ENCODE measurements at places on chromosomes 6 and 20.

GRCh38 chr6:41777551-41778285 lies 2.0 kb downstream of the FRS3 start:
- DNase-seq: no peak

- DNase-seq: no peak
These were observed 185.0 kb downstream of the HS3ST5 start for GRCh38 chr6:114157848-114158247.

DNA sequence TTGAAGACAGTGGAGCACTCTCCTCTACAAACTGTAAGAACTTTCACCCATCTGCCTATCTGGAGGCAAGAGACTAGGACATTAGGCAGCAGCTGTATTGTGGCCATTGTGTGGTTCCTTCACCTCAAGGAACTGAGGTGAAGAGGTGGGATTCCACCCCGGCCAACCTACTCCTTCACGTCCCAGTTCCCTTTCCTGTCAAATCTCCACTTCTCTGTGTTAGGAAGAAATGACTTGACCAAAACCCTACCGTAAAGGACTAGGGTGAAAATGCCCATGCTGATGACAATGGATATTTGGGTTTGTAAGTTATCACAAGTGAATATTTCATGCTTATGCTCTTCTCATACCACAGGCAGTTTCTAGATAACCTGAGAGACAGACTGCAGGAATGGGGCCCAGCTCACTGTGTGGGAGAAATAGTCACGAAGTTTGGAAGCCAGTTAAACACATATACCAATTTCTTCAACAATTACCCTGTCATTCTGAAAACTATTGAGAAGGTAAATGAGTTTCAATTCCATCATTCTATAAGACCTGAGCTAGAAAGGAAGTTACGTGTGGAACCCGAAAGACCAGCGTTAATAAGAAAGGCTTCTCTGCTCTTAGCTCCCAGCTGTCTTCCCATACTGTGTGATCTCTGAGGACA lies 86.6 kb downstream of the ECT2L start:
- no peak for DNase-seq

- no peak for DNase-seq
These were observed 75.4 kb upstream of the PTPN1 start for GRCh38 chr20:50434653-50435396.

DNA sequence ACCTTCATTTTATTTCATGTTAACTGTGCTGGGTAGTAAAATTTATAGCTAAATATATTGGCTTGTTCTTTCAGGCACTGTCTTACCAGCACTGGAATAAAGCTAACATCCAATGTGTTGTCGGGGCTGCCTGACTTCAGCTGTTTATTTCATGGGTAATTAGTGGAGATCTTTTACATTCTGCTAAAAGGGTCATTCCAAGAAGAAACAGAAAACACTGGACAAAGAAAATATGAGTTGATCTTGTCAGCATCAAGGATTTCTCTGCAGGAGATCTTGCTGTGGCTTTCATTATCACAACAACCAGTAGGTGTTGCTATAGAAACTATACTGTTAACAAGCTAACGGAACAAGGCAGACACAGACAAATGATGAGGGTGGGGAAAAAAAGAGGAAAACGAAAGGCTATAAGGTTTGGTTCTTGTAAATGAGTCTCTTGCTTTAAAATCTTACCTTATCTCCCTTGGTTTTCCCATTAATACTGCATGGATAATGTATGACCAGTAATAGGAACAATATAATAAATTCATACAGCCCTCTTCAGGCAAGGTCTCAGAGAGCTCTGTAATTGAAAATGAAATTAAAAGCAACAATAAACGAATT lies 206.8 kb downstream of the SIM1 start:
- DNase-seq: no peak

DNA sequence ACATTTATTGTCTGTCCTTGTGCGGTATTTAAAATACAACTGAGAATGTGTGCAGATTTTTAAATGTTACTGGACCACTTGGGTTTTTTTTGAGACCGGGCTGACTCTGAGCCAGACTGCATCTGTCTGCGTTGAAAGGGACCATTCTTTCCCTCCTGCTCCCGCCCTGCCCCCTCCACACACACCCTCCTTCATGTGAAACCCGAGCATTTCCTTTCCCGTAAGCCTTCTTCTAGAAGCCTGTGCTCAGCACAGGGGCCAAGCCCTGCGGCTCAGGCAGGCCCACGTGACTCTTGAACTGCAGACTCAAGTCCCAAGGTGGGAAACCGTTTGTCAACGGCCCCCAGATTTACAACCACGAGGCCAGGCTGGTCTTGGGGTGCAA lies 82.7 kb upstream of the FOXC1 start:
- no peak for DNase-seq

DNA sequence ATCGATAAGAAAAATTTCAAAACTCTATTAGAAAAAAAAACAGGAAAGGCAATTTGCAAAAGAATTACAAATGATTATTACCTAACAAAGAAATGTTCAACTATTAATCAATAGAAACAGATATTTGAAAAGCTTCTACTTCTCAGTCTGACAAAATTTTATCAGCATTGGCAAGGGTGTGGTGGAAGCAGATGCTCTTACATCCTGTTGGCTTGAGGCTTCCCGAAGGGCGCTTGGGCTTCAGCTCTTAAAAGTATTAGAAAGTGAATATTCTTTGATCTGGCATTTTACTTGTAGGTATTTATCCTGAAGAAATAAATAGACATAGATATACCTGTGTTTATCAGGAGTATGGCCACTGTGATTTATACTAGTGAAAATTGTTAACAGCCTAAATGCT lies 38.7 kb downstream of the SLC35D3 start:
- DNase-seq: no peak

- no peak for DNase-seq
These were observed 24.4 kb downstream of the DYNLT1 start for GRCh38 chr6:158619922-158620801.

DNA sequence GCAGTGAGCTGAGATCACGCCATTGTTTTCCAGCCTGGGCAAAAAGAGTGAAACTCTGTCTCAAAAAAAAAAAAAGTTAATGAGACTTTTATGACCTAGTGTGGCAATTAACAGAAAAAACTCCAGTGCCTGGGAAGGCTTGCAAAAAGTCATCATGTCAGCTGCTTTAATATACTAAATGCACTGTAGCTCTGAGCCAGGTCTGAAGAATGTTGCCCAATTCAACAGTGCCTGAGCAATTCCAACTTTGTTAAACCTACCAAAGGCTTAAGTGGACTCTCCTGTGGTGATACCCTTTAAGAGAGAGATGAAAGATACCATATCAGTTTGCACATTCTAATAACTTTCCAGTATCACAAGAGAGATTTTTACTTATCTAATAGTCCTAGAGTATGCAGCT lies 6.5 kb upstream of the ROS1 start:
- no peak for DNase-seq

GRCh38 chr6:49888742-49889431 lies 22.6 kb upstream of the CRISP1 start:
- DNase-seq: no peak

GRCh38 chr6:163387317-163387716 lies 27.2 kb upstream of the QKI start:
- no peak for DNase-seq

- no peak for DNase-seq
These were observed 200.3 kb downstream of the RNGTT start for GRCh38 chr6:88763160-88763559.

- DNase-seq: no peak
These were observed 90.5 kb upstream of the HEY2 start for GRCh38 chr6:125658759-125659431.

DNA sequence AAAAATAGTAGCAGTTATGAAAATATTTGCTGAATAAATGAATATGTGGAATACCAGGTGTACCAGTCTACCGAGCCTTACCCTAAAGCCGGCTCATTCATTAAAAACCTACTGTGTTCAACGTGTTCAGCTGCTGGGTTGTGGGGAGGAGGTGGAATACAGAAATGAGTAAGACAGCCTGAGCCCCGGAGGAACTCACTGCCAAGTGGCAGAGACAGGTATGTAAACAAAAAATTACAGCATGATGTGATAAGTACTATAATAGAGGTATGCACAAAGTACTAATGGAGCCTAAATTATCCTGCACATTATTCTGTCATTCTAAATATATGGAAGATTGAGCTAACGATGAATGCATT lies 6.8 kb upstream of the ADTRP start:
- no peak for DNase-seq

GRCh38 chr6:155194399-155194798 lies 69.4 kb upstream of the CLDN20 start:
- DNase-seq: no peak

GRCh38 chr20:23315099-23315498 lies 35.5 kb upstream of the NXT1 start:
- DNase-seq: no peak

- no peak for DNase-seq
These were observed 731.6 kb upstream of the GJE1 start for GRCh38 chr6:141401168-141401567.

GRCh38 chr6:169915769-169916550 lies 164.5 kb downstream of the ERMARD start:
- DNase-seq: no peak

DNA sequence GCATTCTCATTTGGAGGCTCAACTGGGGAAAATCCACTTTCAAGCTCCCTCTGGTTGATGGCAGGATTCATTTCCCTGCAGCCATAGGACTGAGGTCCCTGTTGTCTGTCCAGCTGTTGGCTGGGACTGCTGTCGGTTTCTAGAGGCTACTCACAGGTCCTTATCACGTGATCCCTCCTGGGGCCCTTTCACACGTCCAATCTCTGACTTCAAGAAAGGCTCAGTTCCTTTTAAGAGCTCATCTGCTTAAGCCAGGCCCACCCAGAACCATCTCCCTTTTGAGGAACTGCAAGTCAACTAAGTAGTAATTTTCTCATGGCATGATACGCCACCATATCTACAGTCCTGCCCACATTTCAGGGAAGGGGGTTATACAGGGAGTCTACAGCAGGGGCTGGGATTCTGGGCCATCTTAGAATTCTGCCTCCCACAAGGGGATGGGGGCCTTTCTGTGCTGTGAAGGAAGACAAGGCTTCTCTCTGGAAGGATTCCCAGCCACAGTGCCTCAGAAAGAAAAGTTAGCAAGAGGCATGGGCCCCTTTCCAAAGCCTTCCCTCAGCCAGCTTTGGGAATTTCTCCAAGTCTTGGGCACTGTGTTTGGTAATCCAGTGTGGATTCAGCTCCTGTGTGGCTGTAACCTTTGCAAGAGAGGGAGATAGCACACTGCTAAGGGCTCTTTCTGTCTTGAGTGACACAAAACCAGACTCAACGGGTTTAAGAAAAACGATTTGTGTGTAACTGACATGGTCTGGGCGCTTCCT lies 66.4 kb downstream of the CTCFL start:
- DNase-seq: no peak

GRCh38 chr20:12528104-12528503 lies 480.7 kb upstream of the SPTLC3 start:
- DNase-seq: no peak

- DNase-seq: no peak
These were observed 27.1 kb downstream of the ID4 start for GRCh38 chr6:19864285-19864684.

DNA sequence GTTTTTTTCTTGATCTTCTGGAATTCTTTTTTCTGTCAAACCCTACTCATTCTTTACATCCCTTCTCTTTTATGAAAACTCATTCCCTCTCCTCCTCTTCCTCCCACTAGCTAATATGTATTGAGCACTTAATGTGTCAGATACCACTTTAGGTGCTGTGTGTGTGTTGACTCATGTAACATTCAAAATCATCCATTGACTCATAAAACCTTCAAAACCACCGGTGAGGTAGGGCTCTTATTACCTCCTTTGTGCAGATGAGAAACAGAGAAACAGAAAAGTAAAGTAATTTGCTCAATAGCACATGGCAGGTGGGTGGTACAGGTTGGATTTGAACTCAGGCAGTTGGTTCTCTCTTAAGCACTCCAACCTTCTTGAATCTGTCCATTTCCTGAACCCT lies 136.3 kb upstream of the NEDD9 start:
- DNase-seq: no peak

- no peak for DNase-seq
These were observed 75.0 kb upstream of the EZR start for GRCh38 chr6:158894193-158894592.

DNA sequence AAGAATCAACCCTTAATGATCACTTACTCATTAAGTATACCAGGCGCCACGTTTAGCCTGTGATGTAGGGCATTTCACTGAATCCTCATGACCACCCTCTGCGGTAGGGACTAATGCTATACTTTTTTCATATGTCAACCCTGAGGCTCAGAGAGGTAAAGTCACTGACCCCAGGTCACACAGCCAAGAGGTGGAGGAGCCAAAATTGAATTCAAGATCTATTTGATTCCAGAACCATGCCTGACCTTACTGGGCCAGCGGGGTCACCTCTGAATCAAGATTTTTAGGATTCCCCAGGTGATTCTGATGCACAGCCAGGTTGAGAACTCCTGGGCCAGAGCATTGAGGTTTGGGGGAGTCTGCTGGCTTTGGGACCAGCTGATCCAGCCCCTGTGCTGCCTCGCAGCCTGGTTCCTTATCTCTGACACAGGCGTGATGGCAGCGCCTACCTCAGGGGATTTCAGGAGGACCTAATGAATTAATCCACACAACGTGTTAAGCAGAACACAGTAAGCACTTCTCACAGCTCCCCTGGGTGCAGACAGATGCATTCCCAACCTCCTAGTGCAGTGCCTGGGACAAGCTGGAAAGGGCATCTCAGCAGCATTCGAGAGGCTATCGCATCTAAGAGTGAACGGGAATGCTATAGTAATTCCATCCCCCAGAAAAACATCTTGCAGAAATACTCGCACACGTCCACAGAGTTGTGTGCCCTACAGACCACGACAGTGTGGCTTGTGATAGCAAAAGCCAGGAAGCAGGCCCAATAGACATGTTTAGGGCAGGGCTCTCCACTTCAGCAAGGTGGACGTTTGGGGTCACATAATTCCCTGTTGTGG lies 101.4 kb upstream of the PTPN1 start:
- no peak for DNase-seq

- no peak for DNase-seq
These were observed 151.3 kb downstream of the COL9A1 start for GRCh38 chr6:70151616-70152015.

DNA sequence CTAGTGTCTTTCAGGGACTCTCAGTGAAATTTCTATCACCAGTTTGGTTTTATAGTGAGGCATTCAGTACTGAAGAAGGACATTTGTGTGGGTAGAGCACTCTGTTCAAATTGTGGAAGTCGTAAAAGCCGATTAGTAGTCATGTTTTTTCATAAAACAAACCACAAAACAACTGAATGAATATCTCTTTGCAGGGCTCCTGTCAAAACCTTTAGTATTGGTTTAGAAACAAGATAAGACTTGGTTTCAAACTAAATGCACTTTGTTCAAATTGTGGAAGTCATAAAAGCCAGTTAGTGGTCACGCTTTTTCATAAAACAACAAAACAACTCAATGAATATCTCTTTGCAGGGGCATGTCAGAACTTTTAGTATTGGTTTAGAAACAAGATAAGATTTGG lies 23.8 kb downstream of the ADGRF4 start:
- DNase-seq: no peak

DNA sequence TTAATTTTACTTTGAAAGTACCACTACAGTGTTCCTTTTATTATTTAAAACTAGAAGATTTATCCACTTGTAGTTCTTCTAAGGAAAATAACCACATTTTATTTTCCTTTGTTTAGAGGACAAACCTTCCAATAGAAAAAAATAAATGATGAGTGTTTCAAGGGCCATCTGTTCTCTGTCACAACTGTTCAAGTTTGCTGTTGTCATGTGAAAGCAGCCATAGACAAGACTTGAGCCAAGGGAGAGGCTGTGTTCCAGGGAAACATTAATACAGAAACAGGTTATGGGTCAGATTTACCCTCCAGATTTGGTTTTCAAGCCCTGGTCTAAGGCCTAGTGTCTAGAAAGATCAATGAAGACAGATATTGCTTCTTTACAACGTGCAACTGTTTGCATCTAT lies 463.6 kb downstream of the C6orf118 start:
- no peak for DNase-seq

GRCh38 chr6:117711369-117711768 lies 36.1 kb downstream of the NUS1 start:
- no peak for DNase-seq

Data from activated T-cell treated with anti-CD3 and anti-CD28 coated beads for 48 hours (primary cell).